CMK (cell line): ENCODE measurements at places on chromosomes 12 and 14.

DNA sequence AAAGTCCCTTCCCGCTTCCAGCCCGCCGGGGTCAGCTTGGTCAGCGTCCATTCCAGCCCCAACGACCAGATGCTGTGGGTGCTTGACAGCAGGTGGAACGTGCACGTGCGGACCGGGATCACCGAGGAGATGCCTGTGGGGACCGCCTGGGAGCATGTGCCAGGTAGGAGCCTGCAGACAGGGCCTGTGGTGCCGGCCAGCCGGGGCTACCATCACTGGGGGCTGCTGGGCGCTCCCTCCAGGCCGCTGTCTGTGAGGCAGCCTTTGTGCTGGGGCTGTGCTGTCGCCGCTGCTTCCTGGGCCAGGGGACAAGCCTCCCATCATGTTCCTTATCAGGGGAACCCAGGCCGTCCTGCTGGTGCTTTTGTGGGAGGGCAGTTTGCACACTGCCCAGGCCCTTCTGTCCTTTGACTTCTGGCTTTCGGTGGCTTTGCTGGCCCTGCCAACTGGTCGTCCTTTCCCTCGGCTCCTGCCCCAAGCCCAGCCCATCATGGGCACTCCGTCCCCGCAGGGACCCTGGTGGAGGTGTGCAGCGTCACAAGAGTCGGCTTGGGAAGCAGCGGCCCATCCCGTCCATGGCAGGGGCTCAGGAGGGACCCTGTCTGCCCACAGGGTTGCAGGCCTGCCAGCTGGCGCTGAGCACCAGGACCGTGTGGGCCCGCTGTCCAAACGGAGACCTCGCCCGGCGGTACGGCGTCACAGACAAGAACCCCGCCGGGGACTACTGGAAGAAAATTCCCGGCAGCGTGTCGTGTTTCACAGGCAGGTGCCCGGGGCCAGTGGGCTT lies 12.4 kb downstream of the ANKRD9 start:
- no peak for DNase-seq

GRCh38 chr12:71158361-71158882 lies 623 bp upstream of the TSPAN8 start:
- no peak for DNase-seq

- DNase-seq, result no peak
These were observed 16.3 kb upstream of the HSP90AA1 start for GRCh38 chr14:102103062-102103695.

GRCh38 chr12:64086946-64087345 lies 135.2 kb downstream of the KICS2 start:
- no peak for DNase-seq

GRCh38 chr12:90085494-90086274 lies 377.0 kb upstream of the ATP2B1 start:
- no peak for DNase-seq

- DNase-seq, result no peak
These were observed 74.1 kb downstream of the ESR2 start for GRCh38 chr14:64220056-64220455.

DNA sequence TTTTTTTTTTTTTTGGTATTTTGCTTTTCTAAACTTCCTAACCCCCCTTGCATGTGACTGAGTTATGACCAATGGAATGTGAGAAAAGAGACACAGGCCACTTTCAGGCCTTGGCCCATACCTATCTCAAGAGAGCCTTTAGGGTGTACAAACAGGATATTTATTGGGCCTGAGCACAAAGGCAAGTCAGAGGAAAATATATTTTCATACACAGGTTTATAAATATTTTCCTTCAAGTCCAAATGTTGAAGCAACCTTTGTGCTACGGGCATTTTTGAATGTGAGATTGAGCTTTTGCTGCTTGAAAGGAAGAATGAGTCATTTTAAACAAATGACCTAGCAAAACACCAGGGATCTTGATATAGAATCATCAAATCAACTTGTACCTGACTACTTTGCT lies 228.6 kb upstream of the E2F7 start:
- no peak for DNase-seq
